Cerebellum (tissue), 4 donors: ENCODE measurements at places on chromosomes 6 and 20.

DNA sequence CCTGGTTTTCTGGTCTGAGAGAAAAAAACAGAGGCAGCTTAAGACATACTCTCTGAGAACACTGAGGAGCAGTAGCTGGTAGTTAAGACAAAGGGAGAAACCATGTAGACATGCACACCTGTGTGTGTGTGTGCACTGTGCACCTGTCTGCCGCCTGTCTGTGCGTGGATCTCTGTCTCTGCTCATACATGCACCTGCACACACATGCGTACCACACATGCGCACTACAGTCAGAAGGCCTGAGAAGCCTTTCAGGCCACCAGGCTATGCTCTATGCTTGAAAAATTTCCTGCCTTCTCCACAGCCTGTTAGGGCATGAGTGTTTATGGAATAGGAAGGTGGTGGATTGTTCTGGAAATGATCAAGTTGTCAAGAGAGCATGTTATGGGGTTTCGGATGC is 103.5 kb downstream of the CDH4 start:
- no peak for DNase-seq

- no peak for DNase-seq
Observed at GRCh38 chr6:45608252-45608913, 230.6 kb upstream of the SUPT3H start.

- no peak for DNase-seq
Observed at GRCh38 chr6:146489468-146490151, 54.0 kb upstream of the RAB32 start.

DNA sequence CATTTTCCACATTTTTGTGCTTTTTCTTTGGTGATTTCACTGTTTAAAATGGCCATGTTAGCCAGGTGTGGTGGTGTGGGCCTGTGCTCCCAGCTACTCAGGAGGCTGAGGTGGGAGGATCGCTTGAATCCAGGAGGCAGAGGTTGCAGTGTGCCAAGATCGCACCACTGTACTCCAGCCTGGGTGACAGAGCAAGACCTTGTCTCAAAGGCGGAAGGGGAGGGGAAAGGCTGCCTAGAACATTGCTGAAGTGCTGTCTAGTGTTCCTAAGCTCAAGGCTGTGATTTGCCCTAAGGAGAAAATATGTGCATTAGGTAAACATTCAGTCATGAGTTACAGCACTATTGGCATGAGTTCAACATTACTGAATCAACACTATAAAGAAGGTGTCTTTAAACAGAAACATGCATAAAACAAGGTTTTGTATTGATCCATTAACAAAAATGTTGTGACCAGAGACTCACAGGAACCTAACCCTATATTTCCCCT is 14.0 kb downstream of the ZC2HC1B start:
- no peak for DNase-seq

DNA sequence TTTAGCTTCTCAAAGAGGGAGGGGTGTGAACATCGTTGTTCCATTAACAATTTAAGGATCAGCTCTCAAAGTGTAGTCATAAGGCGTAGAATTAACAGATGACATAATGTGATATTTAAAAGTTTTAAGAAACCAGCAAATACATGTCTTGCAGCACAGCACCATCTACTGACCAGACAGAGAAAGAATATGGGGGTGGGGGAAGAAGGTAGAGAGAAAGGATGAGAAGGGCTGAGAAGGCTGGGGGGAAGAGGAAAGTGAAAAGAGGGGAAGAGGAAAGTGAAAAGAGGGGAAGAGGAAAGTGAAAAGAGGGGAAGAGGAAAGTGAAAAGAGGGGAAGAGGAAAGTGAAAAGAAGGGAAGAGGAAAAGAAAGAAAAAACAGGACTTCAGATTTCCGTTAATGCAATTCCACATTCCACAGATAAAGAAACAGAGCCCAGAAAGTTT is 80.9 kb downstream of the HAO1 start:
- peak; percentile 2 for DNase-seq

- DNase-seq: peak; percentile 38
Observed at GRCh38 chr6:90621581-90621980, 34.7 kb upstream of the MAP3K7 start.
